ENCODE measurements at places on chromosomes 6 and 20.

GRCh38 chr6:32112431-32112980, 3.4 kb upstream of the TNXB start:
- no peak for DNase-seq

DNA sequence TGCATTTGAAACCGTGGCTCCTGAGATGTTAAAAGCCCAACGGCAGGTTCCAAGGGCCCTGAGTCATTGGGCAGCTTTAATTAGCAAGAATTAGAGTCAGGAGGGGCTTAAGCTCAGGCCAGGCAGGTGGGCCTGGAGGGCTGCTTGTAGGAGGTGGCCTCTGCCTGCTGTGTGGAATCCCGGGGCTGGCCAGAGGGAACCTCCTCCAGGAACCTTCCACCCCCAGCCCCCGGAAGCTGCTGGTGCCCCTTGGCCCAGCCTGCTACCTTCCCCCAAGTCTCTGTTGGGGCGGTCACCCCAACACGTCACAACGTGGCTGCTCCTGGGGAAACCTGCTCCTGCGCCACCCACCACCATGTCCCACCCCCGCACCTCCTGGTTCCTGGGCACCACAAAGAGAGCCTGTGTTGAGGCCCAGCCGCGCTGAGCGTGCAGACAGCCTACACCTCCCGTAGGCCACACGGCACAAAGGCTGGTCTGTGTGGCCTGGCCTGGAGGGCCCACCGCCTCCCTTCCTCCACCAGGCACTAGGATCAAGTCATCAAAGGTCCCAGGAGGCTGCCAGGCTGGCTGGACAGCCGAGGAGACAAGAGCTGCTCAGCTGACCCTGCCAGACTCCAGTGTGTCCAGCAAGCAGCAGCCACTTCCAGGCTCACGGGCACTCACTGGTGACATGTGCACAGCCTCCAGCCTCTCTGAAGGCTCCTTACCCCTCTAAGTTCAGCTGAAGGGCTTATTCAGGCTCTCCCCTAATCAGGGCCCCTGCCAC, 86.3 kb downstream of the SNX5 start:
- DNase-seq: no peak

GRCh38 chr6:146700078-146700686, 101.4 kb downstream of the ADGB start:
- peak; percentile 45 for DNase-seq

- no peak for DNase-seq
These were observed 423.5 kb downstream of the COL12A1 start for GRCh38 chr6:74782346-74782745.

GRCh38 chr6:160253292-160253691, 5.3 kb downstream of the SLC22A2 start:
- no peak for DNase-seq

- DNase-seq: no peak
These were observed 94.4 kb upstream of the FAM184A start for GRCh38 chr6:119172824-119173223.

DNA sequence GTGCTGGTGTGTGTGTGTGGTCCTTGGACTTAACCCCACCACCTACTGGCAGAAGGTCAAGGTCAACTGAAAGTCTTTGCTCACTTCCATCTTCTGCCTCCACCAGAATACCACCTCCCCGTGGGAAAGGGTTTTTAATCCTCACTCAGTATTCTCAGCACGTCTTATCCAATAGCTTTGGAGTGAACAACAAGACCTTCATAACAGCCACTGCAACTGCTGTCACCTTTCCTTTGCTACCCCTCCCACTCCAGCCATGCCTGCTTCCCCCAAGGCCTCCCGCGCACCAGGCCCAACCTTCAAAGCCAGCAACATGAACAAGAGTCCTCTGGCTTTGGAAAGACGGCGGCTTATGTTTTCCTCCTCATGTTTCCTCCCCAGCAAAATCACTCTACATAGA, 787 bp upstream of the BTN2A2 start:
- DNase-seq: no peak

GRCh38 chr20:62617711-62618483, 24.4 kb upstream of the SLCO4A1 start:
- DNase-seq: no peak

- no peak for DNase-seq
These were observed 51.0 kb downstream of the ANKS1A start for GRCh38 chr6:34940030-34940434.

DNA sequence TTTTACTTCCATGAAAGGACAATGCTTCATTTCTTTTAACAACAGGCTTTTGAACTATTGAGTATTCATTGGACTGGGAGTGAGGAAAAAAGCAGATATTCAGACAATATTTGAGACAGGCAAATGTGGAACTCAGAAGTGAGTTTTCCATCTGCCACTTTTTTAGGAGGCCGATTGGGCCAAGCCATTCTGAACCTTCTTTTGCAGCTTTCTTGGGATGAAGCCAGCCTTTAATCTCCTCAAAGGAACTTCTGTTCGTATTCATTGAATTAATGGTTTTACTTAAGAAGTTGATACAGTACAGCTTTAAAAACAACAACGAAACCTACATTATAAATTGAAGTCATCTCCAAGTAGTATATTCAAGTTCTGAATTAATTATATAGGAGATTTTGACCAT, 187.1 kb upstream of the RNF217 start:
- DNase-seq: no peak

DNA sequence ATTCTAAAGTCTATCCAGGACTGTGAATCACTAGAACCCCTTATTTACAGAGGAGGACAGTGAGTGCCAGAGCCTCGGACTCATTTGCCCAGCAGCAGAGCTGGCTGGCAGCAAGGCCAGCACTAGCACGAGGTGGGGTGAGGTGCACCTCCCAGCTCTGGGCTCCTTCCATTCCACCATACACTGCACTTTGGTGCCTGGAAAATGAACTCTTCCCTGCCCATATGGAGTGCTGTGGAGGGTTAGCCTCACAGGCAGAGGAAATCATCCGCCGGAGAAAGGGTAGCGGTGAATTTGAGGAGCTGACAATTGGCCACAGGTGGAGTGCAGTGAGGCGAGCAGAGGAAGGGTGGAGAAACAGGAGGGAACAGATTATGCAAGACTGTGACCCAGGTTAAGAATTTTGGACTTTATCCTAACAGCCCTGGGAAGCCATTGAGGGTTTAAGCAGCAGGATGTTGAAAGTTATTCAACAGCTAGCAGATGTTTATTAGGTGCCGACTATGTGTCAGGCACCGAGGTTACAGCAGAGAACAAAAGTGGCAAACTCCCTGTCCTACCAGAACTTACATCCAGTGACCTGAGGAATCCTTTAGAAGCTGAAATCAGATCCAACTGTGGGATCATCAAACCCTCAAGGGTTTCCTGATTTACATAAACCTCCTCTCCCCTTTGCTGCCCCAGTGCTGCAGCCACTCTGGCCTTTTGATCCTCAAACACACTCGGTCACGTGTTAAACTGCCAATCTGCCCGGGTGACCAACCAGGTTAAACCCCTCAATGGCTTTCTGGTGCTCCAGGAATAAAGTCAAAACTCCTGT, 6.2 kb downstream of the TRIM26 start:
- DNase-seq: no peak

DNA sequence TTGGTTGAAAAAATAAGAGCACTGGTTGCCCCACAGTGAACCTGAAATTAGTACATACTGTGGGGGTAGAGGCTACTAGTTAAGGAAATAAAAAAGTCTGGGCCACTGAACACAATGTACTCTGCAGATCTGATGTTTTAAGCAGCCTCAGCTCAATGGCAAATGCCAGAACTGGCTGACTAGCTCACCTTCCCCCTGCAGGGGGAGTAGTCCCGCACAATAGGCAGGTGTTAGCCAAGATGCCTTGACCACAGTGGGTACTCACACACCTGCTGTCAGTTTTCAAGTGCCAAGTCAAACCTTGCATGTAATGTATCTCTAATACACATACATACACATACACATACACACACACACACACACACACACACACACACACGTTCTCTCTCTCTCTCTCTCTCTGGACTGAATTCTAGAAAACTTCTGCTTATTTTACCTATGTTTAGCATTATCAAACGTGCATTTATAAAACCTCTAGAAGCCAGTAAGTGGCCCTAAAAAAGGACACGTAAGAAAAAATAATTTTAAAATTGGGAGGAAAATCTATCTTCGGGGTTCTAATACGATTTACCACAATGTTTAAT, 36.1 kb downstream of the GMDS start:
- DNase-seq: peak; percentile 96

GRCh38 chr6:72657407-72658197, 35.7 kb downstream of the KCNQ5 start:
- DNase-seq: no peak

- DNase-seq: no peak
These were observed 159.8 kb upstream of the RIN2 start for GRCh38 chr20:19598117-19598850.

DNA sequence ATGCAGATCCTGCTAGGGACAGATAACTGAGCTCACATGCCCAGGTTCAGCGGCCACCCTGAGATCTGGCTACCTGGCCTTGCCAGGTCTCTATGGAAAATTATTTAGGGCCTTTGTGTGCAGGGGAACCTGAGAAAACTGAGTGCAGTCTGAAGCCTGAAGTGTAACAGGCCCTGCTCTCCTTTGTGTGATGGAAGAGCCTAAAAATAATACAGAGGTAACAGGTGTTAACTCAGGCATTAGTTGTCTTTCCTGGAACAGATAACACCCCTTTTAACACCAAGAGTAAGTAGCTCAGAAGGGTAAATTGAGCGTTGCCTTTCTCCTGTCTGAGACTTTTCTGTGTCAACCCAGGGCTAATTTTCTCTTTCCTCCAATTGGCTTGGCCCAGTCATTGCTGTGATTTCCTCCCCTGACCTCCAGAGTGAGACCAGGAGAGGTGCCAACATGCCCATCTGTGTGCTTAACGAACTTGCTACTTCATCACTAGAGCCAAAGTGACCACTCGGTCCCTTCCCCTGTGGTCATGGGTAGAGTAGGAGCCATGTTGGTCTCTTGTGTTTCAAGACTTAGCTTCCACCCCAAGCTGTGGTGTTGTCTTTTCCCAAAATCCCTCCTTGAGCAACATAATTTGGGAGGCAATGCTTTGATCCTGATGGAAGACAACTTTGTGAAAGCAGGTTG, 304.4 kb upstream of the JAG1 start:
- DNase-seq: no peak

DNA sequence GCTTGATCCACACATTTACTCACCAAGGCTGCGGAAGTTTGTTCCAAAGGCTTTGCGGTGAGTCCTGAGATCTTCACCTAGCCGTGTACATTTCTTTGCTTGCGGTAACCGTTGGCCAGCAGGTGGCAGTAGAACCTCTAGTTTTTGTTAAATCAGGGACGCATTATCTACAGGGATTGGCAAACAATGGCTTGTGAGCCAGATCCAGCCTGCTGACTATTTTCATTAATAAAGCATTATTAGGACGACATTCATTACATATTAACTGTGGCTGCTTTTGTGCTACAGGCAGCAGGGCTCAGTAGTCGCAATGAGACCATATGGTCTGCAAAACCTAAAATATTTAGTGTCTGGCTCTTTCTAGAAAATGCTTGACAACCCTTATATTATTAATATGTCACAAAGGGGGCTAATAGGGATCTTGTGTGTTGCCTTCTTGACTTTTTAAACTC, 174.1 kb downstream of the DOK5 start:
- peak; percentile 42 for DNase-seq

- DNase-seq: no peak
These were observed 59.1 kb upstream of the PTPN1 start for GRCh38 chr20:50450881-50451752.

- no peak for DNase-seq
These were observed 244.6 kb downstream of the HAO1 start for GRCh38 chr20:7695635-7696034.

DNA sequence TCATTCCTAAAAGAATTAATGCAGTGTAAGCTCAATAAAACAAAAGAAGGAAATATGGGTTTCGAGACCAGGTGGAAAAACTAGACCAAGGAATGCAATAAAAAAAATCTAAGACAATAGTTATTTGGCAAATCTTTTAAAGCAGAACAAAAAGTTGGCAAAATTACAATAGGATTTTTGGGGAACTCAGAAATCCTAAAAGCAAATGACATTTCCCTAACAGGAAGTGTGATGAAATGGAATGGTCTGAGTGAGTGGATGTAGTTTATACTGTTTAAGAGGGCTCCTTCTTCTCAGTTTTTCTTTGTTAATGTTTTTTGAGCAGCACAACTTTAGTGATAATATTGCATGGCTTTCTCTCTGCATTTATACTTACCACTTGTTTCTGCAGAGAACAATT, 190.0 kb downstream of the PLCB4 start:
- no peak for DNase-seq

GRCh38 chr6:56004426-56004825, 129.0 kb upstream of the BMP5 start:
- no peak for DNase-seq

- DNase-seq: no peak
These were observed 1.5 kb downstream of the TFAP2B start for GRCh38 chr6:50819904-50820868.

- DNase-seq: no peak
These were observed 282.7 kb downstream of the EYA4 start for GRCh38 chr6:133523816-133524215.

GRCh38 chr6:39107034-39107433, 8.0 kb downstream of the SAYSD1 start:
- no peak for DNase-seq

DNA sequence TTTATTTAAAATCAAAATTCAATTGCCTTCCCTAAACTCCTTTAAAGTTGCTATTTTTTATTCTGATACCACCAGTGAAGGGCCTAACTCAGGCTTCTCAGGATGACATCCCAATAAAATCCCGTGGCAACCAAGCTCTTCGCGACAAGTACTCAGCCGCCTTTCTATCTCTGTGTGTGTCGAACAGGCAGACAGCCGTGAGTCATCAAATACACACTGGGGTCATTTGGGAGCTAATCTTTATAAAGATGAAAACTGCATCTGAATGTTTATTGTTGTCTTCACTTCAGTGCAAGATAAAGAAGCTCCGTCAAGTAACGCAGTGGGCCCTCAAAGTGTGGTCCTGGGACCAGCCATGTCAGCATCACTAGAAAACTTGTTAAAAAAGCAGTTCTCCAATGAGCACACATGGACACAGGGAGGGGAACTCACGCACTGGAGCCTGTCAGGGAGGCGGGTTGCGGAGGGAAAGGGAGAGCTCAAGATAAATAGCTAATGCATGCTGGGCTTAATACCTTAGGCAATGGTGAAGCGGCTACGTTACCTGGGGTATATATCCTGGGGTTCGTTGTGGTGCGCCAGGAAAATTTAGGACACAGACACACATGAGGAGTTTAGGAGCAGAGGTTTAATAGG, 119.3 kb downstream of the RNF144B start:
- DNase-seq: no peak

- DNase-seq: no peak
These were observed 762 bp upstream of the TCEA2 start for GRCh38 chr20:64062276-64062595.

GRCh38 chr20:17345321-17345720, 118.5 kb downstream of the PCSK2 start:
- DNase-seq: no peak

DNA sequence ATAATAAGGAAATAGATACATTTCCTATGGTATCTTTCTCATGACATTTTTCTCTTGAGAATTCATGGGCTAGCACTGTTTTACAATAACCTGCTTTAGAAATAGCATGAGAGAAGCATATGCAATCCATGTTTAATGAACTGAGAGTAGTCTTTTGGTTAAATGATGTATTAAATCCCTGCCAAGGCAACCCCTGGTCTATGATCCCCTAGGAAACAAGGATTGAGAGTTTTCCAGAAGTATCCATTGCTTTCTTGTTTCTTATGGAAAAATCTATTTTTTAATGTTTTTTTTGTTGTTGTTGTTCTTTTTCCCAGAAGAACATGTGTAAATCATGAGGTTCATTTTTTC, 390.5 kb upstream of the HSF2 start:
- no peak for DNase-seq

- DNase-seq: no peak
These were observed 93.3 kb downstream of the SMOC2 start for GRCh38 chr6:168534265-168534664.

GRCh38 chr6:11876934-11877433, 98.4 kb upstream of the ADTRP start:
- no peak for DNase-seq

All from NCI-H2029 (cell line).